ENCODE measurements at places on chromosomes 5 and 9.

DNA sequence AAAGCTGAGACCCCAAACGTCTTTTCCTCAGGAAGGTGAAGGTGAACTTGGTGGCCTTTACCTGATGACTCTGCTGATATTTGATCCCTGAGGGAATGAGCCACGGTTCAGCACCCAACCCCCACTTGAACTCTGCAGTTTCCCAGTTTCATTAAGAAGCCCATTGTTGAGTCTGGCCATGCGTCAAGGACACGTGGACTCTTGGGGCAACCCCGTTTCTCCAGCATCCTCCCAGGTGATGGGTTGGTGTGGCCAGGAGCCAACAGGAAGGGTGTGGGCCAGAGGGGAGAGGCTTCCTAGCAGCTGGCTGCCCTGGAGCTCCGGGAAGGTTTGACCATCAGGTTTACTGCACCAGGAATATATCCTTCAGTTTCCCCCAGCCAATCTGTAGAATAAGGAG, 59.5 kb upstream of the GNE start:
- DNase-seq: no peak

- DNase-seq: no peak
Measured at GRCh38 chr5:126514131-126514557, 80.9 kb downstream of the ALDH7A1 start.

DNA sequence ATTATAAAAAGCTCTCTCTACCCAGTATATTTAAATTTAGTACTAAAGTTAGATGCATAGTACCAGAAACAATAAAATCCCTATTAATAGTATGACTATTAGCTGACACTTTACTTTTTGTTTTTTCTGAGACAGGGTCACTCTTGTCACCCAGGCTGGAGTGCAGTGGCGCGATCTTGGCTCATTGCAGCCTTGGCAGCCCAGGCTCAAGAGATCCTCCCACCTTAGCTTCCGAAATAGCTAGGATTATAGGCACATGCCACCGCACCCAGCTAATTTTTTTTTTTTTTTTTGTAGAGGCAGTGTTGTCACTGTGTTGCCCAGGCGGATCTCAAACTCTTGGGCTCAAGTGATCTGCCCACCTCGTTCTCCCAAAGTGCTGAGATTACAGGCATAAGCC, 8.0 kb downstream of the CCNG1 start:
- no peak for DNase-seq

DNA sequence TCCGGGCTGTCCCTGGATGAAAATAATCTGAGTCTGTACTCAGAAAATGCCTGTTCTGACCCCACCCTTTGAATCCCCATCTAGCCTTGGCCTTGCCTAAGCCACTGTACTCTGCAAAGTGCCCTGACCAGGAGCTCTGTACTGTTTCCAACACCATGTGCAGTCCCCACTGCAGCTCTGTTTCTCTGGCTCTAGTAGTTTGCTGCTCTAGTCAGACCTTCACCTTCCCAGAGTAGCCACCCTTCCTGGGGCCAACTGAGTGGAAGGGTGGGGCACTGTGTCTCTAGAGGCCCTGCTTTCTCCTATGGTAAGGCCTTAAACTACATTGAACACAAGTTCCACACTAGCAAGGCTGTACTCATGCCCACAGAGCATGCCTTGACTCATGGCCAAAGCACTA, 31.9 kb downstream of the P4HA2 start:
- no peak for DNase-seq

Measured in HEK293T (cell line).